ENCODE measurements at places on chromosomes 3 and 15.

DNA sequence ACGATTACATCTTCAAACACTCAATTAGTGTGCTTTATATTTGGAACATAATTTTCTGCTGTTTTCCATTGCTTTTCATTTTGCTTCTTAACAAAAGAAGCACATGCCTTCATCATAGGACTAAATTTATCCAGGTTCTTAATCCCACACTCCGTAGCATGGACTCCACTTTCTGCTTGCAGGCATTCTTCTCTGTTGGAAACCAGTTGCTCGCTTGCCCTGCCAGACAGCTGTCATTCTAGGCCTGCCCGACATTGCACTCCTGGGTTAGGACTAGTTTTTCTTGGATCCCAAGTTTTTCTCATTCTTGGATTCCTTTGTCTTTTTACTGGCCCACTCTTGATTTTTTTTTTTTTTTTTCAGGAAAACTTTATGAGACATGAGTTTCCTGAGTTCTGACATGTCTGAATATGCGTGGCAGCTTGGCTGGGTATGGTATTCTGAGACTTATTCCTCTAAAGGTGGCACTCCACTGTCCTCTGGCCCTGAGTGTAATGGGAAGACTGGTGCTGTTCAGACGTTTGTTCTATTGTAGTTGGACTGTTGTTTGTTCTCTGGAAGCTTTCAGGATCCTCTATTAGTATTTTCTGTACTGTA, 6.3 kb upstream of the ATP1B3 start:
- no peaks in the 10 kb centered on the region for H3K27me3 ChIP-seq
- no peak overlapping the region for H3K4me3 ChIP-seq
- DNase-seq = no peak
- no peaks in the 10 kb centered on the region for H3K4me1 ChIP-seq
- H3K27ac ChIP-seq = no peak overlapping the region

DNA sequence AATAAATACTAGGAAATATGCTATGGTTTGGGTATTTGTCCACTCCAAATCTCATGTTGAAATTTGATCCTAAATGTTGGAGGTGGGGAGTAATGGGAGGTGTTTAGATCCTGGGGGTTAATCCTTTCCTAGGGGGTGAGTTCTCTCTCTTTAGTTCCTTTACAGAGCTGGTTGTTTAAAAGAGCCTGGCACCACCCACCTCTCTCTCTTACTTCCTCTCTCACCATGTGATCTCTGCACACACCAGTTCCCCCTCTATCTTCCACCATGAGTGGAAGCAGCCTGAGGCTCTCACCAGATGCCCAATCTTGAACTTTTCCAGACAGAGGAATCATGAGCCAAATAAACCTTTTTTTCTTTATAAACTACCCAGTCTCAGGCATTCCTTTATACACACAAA, 10.5 kb downstream of the SLC24A5 start:
- DNase-seq = no peak
- H3K4me1 ChIP-seq = peaks cover 2% of the 10 kb centered on the region
- no peak overlapping the region for H3K27ac ChIP-seq
- no peak overlapping the region for H3K4me3 ChIP-seq

GRCh38 chr3:70736009-70736408, 423.6 kb upstream of the MDFIC2 start:
- H3K4me3 ChIP-seq = no peak overlapping the region
- no peaks in the 10 kb centered on the region for H3K36me3 ChIP-seq
- DNase-seq = no peak
- no peak overlapping the region for H3K27ac ChIP-seq

DNA sequence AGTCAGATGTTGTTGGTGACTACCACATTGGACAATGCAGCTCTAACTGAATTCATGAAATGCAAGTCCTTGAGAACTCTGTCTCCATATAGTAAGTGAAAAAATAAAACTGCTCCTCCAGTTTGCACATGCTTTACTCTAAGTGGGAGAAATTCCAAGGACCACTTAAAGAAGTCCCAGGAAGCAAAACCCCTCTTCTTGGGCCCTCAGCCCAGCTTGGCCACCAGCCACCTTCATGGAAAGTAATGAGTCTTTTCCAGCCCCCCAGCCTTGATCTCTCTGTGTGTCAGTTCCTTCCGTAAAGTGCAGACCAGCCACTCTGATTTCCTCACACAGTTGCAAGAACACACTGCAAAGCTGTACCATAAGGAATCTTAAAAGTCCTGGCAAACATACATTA, 34.5 kb downstream of the DAPK2 start:
- H3K36me3 ChIP-seq = no peaks in the 10 kb centered on the region
- no peak overlapping the region for H3K4me3 ChIP-seq
- no peaks in the 10 kb centered on the region for H3K4me1 ChIP-seq
- no peak overlapping the region for H3K27ac ChIP-seq
- no peaks in the 10 kb centered on the region for H3K27me3 ChIP-seq

DNA sequence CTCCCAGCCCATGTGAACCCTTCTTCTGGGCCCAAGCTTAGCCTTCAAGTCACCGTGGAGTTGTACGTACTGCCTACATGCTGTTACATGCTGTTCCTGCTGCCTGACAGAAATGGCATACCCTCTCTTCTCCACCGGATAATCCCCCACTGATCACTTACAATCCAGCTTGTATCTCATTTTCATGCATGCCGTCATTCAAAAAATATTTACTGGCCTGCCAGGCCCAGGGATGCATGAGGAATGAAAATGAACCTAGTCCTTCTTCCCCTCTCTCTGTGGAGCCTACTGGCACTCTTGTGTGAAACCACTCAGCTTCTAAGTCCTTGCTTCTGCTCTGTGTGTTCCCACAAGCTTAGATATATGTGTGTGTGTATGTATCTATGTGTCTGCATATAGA, 60.6 kb downstream of the WNT5A start:
- H3K27me3 ChIP-seq = no peaks in the 10 kb centered on the region
- H3K27ac ChIP-seq = no peak overlapping the region
- no peaks in the 10 kb centered on the region for H3K4me1 ChIP-seq
- no peaks in the 10 kb centered on the region for H3K36me3 ChIP-seq
- no peak overlapping the region for H3K4me3 ChIP-seq

- no peak overlapping the region for H3K4me3 ChIP-seq
- no peak for DNase-seq
- no peaks in the 10 kb centered on the region for H3K27me3 ChIP-seq
Observed at GRCh38 chr3:87336761-87337160, 60.4 kb upstream of the POU1F1 start.

DNA sequence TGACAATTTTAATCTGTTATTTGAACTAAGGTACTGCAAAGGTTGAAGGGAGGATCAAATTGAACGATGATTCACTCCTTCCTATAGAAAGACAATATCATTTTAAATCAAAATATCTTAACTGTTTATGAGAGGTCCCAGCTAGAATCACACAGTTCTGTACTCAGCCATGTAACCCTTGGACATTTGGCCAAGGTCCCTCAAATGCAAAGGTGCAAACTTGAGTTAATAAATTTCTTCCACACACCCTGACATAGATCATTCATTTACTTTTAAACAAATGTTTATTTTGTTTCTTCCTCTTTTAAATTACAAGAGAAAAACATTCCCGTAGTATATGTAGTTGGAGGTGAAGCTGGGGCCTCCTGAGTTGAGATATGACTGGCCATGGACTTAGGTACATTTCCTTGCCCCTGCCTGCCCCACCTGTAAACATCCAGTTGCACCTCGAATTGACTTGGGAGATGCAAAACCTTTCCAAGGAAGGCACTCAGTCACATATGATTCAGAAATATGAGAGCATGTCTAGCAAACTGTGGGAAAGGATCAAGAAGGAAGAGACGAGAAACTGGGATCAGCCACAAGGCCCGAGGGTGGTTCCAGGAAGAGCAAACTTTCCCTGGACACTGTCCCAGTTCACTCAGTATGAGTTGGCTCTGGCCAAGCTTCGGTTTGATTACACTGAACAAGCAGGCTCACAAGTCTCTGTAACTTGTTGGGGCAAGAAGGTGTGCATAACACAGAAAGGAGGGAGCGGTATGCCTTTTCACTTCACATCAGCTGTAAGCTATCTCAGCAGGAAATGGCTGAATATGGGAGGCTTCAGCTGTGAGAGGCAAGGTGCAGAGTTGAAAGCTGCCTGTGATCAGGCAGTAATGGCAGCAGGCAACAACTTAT, 6.7 kb downstream of the TNFSF10 start:
- peak overlapping the region; percentile 12 for H3K27ac ChIP-seq
- no peaks in the 10 kb centered on the region for H3K36me3 ChIP-seq

DNA sequence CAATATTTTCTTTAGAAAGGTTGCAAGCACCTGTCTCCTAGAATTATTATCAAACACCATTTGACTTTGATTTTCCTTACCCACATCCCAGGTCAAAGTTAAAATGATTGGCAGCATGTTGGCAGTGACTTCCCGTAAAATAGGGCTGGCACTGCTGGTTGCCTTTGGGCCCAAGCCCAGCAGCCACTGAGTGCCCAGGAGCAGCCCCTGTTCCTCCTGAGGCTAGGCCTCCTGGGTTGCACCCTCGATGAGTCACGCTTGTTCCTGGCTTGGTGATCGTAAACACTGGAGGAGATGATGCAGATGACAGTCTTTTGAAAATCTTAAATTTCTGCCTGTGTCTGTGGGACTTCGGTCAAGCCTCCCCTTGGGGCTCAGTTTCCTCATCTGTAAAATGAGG, 290.0 kb downstream of the TLE3 start:
- H3K27me3 ChIP-seq = no peaks in the 10 kb centered on the region
- no peak overlapping the region for H3K4me3 ChIP-seq
- H3K36me3 ChIP-seq = no peaks in the 10 kb centered on the region

- H3K36me3 ChIP-seq = no peaks in the 10 kb centered on the region
- H3K27me3 ChIP-seq = no peaks in the 10 kb centered on the region
- no peak overlapping the region for H3K4me3 ChIP-seq
- H3K4me1 ChIP-seq = peaks cover 6% of the 10 kb centered on the region
- H3K27ac ChIP-seq = no peak overlapping the region
- DNase-seq = no peak
Observed at GRCh38 chr3:76044601-76045600, 259.6 kb upstream of the ZNF717 start.

DNA sequence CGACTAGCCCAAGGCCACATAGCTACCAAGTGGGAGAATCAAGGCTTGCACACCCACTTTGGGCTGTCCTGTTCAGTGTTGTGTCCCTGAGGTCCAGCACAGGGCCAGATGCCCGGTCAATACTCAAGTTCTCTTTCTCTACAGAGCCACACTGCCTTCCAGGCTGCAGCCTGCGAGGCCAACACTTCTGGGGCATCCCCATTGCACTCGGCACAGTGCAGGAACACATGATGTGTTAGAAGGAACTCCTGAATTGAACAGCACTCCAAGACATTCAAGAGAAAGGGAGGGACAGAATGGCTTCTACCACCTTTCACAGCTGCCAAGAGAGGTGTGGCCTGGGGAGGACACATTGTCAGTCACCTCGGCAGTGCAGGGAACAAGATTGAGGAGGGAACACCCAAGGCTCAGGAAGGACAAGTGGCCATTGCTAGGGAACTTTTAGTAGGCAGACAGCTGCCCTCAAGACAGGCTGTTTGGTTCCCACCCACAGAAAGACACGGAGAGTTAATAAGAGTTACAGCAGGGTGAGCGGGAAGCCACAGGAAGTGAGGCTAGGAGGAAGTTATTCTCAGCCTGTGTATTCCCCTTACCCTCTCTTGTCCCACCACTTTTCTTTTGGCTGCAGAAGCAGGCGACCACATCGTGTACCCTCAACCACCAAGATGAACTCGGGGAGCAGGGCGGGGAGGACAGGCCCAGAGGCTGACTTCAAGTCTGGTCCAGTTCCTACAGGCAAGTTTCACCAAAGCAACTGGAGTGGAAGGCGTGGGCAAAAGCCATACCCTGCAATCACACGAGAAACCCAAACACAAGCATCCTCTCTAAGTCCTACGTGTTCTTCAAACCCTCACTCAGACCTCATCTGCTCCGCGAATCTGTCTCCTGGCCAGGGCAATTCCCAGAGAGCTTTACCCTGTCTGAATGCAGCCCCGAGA, 69.4 kb downstream of the SRGAP3 start:
- no peaks in the 10 kb centered on the region for H3K36me3 ChIP-seq
- no peak for DNase-seq
- no peak overlapping the region for H3K4me3 ChIP-seq

DNA sequence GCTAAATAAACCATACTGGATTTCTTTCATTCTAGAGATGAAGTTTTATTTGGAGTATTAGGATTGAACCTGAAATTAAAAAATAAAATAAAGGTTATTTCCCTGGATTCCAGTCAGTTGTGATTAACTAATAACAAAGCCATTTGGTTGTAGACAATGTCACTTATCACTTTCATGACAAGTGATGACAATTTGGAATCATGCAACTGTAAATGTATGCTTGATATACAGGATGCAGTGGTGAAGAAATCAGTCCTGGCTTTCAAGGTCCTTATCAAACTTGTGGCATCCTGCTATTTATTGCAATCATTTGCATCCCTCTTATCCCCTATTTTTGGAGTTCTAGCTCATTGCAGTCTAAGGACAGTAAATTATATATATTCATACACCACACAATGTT, 425.2 kb downstream of the CHL1 start:
- no peaks in the 10 kb centered on the region for H3K4me1 ChIP-seq
- DNase-seq = no peak

DNA sequence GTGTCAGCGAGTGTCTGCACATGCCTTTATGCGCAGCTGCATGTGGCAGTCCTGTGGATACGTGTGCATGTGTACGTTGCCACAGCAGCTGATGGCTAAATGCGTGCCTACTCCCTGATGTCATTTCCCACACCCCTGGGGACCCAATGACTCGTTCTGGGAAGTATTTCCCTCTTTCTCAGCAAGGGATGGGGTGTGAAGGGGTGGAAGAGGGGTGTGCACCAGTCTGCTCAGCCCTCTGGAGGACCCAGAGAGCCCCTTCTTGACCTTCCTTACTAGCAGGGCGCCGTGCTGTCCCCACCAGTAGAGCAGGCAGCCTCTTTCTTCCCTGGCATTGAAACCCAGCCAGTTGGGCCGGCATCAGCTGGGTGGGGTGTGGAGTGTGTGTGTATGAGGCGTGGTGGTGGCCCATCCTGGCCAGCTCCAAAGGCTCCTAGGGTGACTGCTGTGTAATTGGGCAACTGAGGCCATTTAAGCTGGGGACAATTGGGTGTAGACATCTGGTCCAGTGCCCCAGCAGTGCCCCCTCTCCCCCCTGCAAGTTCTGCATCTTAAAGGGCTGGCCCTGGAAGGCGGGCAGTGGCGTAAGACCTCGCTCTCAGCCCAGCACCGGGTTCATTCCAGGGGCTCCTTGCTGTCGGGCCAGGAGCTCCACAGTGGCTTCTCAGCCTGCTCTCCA, 19.2 kb downstream of the SNX33 start:
- H3K27ac ChIP-seq = peak overlapping the region; percentile 95
- H3K27me3 ChIP-seq = no peaks in the 10 kb centered on the region
- DNase-seq = peak; percentile 82
- peaks cover 6% of the 10 kb centered on the region for H3K36me3 ChIP-seq
- peak overlapping the region; percentile 7 for H3K4me3 ChIP-seq

Measured in ascending aorta (tissue), 2 donors.